AG04449 (cell line): ENCODE measurements at places on chromosomes 1 and 21.

DNA sequence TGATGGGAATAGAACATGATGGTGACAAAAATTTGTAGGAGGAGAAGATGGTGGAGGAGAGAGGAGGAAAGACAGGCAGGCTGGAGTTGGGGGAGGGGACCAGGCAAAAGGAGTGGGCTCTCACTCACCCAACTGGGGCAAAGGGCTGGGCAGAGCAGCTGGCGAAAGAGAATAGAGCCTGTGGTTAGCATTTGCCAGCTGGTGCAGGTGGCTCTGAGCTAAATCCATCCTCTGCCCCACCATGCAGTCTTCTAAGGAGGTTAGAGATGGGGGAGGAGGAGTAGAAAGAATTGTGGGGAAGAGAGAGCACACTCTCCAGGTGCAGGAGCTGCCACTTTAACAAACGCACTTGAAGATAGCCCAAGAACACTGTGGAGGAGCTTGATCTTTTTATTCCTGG lies 27.6 kb upstream of the SLAMF1 start:
- DNase-seq, result no peak

GRCh38 chr1:29391362-29391880 lies 155.1 kb downstream of the PTPRU start:
- DNase-seq, result no peak

GRCh38 chr1:56376188-56376984 lies 203.0 kb downstream of the PLPP3 start:
- no peak for DNase-seq

- no peak for DNase-seq
Measured at GRCh38 chr1:2233997-2234761, 6.1 kb downstream of the SKI start.

DNA sequence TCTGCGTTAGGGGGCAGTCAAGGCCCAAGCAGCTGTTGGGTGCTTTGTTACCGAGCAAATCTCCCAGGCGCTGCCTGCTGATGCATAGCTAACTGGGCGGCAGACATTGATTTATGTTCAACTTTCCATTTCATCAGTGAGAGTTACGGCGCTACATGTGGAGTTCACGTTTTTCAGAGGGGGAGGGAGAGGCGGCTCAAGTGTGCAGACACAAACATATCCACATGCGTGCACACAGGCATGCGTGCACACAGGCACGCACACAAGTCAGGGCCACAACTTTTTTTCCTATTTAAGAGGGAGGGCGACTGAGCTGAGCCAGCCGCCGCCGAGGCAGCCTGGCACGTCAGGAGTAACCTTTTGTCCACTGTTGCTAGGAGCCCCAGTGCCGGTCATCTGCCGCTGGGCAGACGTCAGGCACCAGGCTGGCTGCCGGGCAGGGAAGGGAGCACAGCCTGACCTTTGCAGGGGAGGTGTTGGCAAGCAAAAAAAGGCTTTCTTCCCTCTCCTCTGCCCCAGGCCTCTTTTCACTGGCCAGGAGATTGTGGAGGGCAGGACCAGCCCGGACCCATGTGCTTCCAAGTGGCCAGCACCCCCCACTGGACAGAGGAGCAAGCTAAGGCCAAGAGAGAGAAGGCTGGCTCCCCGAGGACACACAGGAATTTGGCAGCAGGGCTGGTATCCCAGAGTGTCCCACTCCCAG lies 73.3 kb downstream of the MRPL37 start:
- no peak for DNase-seq

GRCh38 chr1:187046293-187046692 lies 217.5 kb downstream of the PLA2G4A start:
- DNase-seq, result no peak

DNA sequence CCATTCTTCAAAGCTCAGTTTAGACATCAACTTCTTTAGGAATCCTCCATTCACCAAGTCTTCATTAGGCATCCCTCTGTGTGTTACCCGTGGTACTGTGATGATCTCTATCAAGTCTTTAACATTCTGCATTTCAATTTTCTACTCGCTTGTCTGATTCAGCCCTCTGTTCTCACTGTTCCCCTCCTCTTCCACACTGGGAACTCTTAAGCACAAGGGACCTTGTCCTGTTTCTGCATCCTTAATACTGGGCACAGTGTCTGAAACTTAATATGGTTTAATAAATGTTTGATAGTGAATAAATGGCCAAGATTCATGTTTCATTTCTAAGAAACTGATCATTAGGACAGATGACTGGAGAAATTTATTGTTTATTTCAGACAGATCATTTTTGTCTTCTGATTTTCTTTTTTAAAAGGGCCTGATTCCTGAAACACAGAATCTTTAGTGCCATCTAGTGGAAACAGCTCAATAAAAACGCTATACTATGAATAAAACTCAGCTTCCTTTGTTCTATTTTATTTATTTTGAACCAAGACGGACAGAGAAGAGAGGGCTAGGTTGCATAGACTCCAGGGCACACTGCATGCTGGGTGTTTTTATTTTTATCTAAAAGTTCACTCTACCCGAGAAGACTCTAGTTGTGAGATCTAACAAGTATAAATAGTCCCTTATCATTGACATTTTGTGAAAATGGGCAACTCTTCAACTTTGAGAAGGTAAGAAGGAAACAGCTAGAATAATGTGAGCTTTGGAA lies 7.0 kb upstream of the TRIM45 start:
- DNase-seq, result no peak

DNA sequence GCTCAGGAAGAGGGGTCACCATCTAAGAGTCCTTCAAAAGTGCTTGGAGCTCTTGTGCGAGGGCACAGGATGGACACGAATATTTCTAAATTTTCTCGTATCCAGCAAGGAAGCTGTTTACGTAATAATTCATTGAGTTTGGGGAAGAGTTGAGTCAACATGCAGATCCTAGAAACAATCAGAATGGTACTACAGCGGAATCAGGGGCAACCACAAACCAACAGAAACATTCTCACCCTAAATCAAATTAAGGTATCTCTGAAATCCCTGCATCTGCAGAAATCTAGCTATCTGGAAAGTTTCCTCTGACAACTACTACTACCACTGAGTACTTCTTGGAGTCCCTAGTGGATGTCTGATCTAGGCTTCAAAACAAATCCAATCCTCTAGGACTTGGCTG lies 352.4 kb downstream of the LTN1 start:
- DNase-seq, result no peak

DNA sequence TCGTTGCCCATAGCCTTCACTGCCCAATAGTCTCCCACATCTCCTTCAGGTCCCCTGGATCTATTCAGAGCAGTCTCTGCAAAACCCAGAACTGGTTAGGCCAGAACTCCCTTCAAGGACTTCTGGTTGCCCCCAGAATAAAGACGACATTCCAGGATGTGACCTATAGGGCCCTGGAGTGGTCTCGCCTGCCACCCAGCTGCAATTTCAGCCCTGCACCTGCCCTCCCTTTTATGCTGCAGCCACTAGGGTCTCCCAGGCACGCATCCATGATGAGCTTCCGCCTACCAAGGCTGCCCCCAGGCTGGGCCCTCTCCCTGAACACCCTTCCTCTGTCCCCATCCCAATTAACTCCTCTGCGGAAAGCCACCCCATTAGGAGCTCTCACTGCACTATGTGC lies 7.2 kb upstream of the TSPEAR start:
- DNase-seq, result no peak
